ENCODE measurements at places on chromosomes 7 and 10. TPM values are rescaled to one million over a fixed set of nuclear protein-coding genes. Genes with fewer than 3 reads are reported as not detected.

C10orf53 gene
- total RNA-seq = not detected

AKR1C1 gene
- total RNA-seq = 0.14 TPM

TRIM8 gene
- 40.4 TPM for total RNA-seq

CTAGE6 gene
- total RNA-seq = 0.52 TPM

GNGT1 gene
- total RNA-seq = not detected

PTPN20 gene
- total RNA-seq = 1.8 TPM

SPRN gene
- not detected for total RNA-seq

DTX2 gene
- 13.7 TPM for total RNA-seq

PCLO gene
- not detected for total RNA-seq

MRPS24 gene
- 152 TPM for total RNA-seq

TMEM270 gene
- total RNA-seq = not detected

- DNase-seq = no peak
Observed at GRCh38 chr7:72919256-72919775, 5.6 kb upstream of the POM121 start.

- DNase-seq = no peak
Observed at GRCh38 chr10:27169849-27170248, 14.7 kb downstream of the MASTL start.

DNA sequence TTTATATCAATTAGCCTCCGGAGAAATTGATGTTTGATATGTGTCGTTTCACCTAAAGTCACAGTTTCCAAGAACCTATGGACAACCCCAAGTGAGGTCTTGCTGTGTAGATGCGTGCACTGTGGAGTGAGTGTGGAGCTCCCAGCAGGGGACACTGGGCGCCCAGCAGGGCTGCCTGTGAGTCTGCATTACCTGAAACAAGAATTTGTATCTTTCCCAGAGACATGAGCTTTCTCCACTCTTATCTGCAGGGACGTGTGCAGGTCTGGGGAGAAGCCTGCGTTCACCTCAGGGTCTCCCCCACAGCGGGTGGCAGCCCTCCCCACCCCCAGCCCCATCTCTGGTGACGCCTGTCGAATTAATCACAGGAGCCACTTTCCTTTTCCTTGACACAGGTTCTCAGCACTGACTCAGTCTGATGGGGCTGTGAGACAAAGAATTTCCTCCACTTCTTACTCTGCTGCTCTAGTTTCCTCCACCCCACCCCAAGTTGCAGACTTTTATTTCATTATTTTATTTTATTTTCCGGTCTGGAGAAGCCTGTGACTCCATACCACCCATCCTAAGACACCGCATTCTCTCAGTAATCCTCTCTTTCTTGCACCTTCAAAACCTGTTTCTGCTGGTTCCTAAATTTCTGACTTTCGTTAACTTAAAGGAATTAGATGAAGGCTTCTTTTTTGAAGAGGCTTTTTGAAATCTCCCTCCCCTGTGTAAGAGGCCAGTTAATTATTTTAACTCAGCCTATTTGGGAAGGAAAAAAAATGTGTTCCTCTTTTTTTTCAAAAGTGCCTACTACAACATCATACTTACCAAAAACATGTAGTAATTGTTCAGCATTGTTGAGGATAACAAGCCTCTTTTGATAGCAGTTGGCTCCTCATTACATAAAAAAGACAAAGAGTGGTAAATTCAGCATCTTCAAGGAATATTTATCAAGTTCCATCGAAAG, 17.0 kb upstream of the INSIG1 start:
- DNase-seq = no peak

DNA sequence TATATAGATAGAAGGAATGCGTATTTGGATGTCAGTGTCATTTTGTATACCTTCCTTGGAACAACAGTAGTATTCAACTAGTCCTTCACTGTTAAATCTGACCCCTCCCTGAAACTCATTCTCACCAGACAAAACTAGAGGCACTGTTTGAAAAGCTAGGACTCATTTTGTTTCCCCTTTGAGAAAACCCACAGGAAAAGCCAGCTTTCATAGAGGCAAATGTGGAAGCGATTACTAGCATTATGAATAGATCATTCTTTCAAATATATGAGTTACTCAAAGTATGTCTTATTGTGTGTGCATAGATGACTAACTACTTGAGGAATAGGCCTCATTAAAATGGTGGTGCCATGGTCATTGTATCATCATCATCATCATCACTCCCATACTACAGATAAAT, 1.9 kb upstream of the ASB15 start:
- DNase-seq = no peak

GRCh38 chr10:114831186-114831867, 9.7 kb downstream of the FHIP2A start:
- no peak for DNase-seq

- DNase-seq = no peak
Observed at GRCh38 chr10:102764470-102765161, 20.9 kb downstream of the WBP1L start.

DNA sequence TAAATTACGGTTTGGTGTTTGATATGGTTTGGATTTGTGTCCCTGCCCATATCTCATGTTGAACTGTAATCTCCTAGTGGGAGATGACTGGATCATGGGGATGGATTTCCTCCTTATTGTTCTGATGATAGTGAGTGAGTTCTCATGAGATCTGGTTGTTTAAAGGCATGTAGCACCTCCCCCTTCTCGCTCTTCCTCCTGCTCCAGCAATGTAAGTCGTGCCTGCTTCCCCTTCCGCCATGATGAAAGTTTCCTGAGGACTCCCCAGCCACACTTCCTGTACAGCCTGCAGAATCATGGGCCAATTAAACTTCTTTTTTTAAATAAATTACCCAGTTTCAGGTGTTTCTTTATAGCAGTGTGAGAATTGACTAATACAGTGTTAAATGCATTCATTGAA, 116.6 kb downstream of the DOCK4 start:
- no peak for DNase-seq

- no peak for DNase-seq
Observed at GRCh38 chr7:27097686-27098577, 2.1 kb upstream of the HOXA1 start.

DNA sequence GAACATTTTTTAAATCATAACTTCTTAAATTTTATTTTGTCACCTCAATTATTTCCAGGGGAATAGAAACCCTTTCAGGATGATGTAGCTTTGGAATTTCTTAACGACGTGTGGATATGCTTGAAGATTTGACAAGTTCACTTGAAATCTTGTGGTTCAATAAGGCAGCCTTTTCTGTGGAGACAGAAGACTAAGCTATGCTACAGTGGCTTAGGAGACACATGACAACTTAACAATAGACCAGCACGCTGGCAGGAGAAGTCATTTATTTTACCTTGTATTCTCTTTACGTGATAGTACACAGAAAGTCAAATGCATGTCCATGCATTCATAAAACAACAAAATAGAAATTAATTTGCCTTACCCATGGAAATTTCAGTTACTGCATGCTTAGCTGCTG, 181.6 kb downstream of the GRM3 start:
- no peak for DNase-seq

GRCh38 chr7:41731493-41732435, 28.9 kb upstream of the INHBA start:
- DNase-seq = no peak

- no peak for DNase-seq
Observed at GRCh38 chr7:6489612-6490011, 41.9 kb upstream of the DAGLB start.

- no peak for DNase-seq
Observed at GRCh38 chr7:127821146-127821545, 169.2 kb downstream of the SND1 start.

DNA sequence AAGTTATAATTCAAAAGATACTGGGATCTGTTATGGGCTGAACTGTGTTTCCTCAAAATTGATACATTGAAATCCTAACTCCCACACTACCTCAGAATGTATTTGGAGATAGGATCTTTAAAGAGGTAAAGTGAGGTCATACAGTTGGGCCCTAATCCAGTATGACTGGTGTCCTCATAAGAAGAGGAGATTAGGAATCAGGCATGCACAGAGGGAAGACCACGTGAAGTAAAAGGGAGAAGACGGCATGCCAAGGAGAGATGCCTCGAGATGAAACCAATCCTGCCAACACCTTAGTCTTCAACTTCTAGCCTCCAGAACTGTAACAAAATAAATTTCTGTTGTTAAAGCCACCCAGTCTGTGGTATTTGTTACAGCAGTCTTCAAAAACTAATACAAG, 5.9 kb upstream of the CFAP69 start:
- DNase-seq = no peak

GRCh38 chr10:131920151-131920550, 19.3 kb downstream of the PPP2R2D start:
- DNase-seq = no peak

- no peak for DNase-seq
Observed at GRCh38 chr10:60182691-60183090, 207.0 kb downstream of the ANK3 start.

GRCh38 chr10:24822590-24822989, 98.9 kb upstream of the ARHGAP21 start:
- peak; percentile 38 for DNase-seq

DNA sequence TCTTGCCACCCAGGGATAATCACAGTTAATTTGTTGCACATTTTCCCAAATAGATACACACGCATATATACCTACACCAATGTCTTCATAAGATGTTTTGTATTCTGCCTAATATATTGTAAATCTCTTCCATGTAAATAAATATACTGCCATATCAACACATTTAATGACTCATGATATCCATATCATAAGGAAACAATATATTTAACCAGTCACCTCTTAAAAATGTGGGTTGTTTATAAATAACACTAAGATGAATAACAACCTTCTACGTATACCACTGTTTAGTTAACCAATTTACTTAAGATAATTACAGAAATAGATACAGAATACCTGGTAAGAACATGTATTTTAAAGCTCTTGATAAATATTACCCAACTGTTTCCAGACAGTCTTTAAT, 38.2 kb downstream of the ELAPOR2 start:
- no peak for DNase-seq

DNA sequence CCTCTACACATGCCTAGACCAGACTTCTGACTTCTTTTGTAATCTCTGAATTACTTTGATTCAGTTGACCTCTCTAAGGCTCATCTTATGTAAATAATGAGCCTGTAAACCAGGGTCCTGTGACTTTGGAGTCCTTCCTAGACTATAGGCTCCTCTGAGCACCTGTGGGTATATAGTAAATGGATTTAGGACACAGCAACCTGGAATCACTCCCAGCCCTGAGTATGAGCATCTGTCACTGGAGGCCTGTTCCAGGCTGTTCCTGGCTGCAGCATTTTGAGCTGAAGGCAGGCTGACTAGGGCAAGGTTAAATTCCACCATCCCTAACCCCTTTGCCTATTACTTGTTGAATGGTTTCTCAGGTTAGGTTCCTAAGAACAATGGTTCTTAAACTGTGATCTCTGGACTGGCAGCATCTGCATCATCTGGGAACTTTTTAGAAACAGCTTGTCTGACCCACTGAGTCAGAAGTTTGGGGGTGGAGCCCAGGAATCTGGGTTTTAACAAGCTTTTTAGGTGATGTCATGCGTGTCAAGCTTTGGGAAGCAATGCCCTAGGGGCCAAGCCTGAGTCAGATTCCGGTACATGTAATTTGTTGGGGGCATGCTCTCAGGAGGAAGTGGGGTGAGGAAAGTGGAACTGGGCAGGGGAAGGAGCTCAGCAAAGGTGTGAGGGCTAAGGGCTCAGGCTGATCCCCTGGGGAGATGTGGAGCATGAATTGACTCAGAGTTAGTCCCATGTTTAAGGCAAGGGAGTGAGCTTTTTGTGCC, 28.2 kb downstream of the MINDY4 start:
- no peak for DNase-seq

- DNase-seq = no peak
Observed at GRCh38 chr7:150742286-150742968, 5.2 kb downstream of the GIMAP5 start.

DNA sequence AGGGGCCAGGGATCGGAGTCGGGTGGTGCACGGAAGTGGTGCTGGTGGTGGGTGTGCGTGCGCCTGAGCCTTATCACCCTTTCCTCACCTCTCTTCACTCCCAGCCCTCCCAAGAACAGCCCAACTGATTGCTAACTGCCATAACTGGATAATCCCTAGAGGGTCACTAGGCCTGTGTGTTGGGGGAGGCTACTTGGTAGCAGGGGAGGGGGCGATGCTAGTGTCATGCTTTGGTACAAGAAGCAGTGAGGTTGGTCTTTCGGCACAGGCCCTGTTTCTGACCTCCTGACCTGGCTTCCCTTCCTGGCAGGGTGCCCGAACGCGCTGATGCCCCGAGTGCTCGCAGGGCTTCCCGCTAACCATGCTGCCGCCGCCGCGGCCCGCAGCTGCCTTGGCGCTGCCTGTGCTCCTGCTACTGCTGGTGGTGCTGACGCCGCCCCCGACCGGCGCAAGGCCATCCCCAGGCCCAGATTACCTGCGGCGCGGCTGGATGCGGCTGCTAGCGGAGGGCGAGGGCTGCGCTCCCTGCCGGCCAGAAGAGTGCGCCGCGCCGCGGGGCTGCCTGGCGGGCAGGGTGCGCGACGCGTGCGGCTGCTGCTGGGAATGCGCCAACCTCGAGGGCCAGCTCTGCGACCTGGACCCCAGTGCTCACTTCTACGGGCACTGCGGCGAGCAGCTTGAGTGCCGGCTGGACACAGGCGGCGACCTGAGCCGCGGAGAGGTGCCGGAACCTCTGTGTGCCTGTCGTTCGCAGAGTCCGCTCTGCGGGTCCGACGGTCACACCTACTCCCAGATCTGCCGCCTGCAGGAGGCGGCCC, 652 bp downstream of the KAZALD1 start:
- DNase-seq = peak; percentile 67

GRCh38 chr10:61682323-61682722, 19.6 kb downstream of the CABCOCO1 start:
- no peak for DNase-seq

- no peak for DNase-seq
Observed at GRCh38 chr7:48052748-48053147, 17.4 kb downstream of the C7orf57 start.

DNA sequence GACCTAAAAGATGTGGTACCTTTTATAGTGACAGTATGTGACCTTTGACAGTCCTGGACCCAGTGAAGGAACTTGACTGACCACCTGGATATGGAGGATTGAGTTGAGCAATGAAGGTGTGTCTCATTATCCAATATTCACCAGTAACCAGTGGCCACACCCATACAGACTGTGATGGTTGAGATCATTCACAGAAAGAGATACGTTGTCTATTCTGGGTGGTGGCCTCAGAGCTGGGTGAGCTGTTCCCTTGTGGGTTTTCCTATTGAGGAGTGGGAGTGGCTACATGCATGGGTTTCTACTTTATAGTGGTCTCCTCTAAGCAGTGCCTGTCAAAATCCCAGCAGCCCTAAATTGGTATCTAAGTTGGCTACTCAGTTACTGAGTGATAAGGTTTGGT, 507.4 kb downstream of the SORCS3 start:
- no peak for DNase-seq

DNA sequence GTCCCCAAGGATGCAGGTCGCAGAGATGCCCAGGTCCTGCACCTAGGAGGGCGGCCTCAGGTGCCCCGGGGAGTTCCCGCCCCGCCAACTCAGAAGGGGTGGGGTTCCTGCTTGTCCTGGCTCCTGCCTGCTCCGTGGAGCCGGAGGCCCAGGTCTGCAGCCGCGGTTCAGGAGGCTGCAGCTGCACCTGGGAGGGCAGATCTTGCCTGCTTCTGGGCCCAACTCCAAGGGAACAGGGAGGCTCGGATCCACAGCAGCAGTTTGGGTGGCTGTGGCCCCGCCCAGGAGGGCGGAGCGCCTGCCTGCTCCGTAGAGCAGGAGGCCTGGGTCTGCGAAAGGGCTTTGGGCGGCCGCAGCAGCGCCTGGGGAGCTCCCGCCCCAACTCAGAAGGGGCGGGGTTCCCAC, 108.2 kb upstream of the EGR2 start:
- DNase-seq = no peak
